ENCODE measurements at places on chromosomes 12 and 14.

DNA sequence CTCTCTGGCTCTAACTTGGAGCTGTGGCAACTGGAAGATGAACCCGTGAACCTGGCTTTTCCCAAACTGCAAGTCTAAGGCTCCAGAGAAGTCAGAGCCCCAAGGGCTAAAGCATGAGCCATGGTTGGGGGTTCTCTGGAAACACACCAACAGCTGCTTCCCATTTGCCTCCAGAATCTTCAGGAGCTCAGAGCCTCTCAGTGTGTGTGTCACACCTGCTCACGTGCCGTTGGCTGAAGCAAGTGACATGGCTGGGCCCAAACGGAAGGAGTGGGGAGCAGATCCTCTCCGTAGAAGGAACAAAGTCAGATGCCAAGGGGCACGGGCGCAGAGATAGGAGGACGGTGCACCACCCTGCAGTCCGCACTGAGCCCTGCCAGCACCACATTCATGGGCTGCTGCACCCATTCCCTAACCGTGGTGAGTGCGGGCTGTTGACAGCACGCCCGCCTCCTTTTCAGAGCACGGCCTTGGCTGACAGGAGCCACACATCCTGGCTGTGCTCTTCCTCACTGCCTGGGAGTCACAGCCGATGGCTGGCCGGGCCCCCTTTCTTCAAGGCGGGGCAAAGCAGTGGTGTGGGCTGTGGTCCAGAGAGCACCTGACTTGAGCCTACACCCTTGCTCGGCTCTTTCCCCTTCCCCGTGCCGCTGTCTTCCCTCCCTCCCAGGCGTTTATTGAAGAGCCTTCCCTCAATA is 16.6 kb upstream of the TRAF3 start:
- no peak for DNase-seq

DNA sequence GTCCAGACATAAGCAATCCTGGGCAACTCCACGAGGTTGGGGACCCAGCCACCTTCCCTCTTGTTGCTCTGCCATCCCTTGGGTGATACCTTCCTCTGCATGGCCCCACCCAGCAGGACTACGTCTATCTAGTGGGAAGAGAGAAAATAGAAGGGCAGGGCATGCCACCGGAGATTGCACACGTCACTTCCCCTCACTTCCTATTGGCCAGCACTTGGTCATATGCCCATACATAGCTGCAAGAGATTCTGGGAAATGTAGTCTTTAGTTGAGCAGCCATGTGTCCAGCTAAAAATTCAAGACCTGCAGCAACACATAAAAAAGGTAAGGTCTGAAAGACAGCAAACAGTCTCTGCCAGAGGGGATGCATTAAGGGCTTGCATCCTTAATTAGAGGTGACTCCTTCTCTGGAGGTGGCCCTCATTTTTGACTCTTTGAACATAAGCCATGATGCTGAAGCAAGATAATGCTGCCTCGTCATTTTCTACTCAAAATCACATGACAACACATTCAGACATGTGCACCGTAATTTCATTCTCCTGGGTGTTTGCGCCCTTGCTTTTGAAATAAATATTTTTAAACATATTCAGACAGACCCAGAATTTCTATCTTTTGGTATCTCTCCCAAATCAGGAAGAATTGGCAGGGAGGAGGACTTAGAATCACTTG is 91.8 kb upstream of the PWP1 start:
- no peak for DNase-seq

DNA sequence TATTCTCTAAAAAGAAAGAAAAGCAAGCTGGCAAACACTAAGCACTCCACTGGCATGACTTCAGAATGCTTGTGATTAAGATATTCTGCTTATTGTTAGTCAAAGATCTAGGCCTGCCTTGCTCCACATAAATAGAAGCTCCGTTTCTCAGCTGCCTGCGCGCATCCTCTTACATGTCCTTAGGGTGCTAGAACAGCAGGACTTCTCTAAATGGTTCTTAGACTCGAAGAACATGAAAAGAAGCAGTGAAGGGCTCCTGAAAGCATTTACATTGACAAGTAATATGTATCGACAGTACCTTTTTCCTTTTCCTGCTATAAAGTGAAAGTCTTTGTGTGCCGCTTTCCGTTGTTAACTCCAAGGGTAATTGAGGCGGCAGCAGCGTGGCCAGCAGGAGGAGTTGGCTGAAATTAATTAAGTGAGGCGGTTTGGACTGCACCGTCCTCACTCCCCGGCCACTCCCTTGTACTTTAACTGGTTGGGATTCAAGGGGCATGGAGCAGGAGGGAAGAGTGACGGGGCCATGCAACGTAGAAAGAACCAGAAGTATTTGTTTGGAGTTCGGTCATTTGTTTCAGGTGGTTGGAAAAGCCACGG is 34.2 kb upstream of the OTX2 start:
- DNase-seq, result no peak

- no peak for DNase-seq
Measured at GRCh38 chr12:42145552-42146215, 1.0 kb upstream of the GXYLT1 start.

- DNase-seq, result peak; percentile 11
Measured at GRCh38 chr14:50773632-50774541, 57.1 kb downstream of the NIN start.

DNA sequence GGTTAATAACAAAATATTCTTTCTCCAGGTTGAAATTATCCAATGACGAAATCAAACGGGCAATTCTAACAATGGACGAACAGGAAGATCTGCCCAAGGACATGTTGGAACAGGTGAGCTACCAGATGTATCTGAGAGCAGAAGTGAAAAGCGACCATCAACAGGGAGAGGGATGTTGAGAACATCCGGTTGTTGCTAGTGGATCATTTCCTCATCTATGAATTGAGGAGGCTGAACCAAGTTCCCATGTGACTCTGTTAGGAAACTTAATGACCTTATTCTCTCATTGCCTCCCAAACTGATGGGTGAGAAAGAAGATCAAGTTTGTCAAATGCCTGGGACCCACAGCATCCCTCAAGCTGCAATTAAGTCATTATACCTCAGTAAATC is 117.7 kb downstream of the GPR135 start:
- no peak for DNase-seq

GRCh38 chr14:53968726-53969125 is 12.1 kb upstream of the BMP4 start:
- DNase-seq, result no peak

DNA sequence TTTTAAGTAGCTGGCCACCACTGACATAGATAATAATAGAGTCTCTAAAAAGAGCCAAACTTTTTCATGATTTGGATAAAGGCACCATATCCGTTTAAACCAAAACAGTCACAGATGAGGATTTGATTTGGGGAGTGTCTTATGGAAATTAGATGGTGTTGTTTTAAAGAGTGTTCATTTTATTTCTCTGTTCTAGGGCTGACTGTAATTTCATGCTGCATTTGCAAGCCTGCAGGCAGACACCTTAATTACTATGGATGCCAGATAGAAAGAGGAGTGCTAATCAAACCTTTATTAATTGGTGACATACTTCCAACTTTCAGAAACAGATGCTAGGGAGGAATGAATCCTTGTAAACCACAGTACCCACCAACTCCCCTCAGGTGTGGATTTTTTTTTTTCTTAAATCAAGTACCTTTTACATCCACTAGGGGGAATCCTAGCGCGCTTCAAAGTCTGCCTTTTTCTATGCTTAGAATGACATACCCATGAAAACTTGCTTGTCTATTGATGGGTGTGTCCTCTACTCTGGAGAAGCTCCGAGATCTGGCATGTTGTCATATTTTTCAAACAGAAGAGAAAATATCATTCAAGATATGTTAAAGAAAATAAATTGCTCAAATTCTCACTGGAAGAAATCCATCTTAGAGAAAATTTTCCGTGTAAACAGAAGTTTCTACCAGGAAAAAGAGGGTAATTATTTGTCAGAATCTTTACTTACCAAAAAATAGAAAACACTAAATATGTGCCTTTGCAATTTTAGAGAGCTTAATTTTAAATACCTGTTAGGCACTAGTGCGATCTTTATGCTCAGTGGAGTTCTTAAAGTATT is 14.2 kb upstream of the PLXNC1 start:
- DNase-seq, result no peak

- no peak for DNase-seq
Measured at GRCh38 chr14:99592933-99593753, 10.9 kb downstream of the CCDC85C start.

DNA sequence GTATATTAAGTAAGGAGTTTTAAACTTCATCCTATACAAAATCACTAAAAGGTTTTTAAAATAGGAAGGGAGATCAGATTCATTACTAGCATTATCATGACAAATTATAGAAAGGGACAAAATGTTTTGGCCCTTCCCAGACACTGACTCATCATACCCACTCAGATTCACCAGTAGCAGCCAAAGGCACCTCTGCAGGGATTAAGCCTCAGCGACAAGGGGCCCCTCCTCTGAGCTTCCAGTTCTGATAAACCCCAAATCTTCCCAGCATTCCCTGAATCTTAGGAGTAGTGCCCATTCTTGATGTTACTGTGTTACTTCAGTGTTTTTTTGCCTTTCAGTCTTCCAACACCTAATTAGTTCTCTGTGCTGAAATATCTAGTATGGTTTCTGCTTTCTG is 14.5 kb downstream of the KRAS start:
- no peak for DNase-seq
